Stimulated activated CD8-positive, alpha-beta memory T cell treated with anti-CD3 and anti-CD28 coated beads, Interleukin-4, amount 100 ng/mL, for 1 hour (primary cell): ENCODE measurements at places on chromosomes 16 and 17.

GRCh38 chr17:60168654-60169053 is 18.9 kb downstream of the CA4 start:
- DNase-seq, result no peak

DNA sequence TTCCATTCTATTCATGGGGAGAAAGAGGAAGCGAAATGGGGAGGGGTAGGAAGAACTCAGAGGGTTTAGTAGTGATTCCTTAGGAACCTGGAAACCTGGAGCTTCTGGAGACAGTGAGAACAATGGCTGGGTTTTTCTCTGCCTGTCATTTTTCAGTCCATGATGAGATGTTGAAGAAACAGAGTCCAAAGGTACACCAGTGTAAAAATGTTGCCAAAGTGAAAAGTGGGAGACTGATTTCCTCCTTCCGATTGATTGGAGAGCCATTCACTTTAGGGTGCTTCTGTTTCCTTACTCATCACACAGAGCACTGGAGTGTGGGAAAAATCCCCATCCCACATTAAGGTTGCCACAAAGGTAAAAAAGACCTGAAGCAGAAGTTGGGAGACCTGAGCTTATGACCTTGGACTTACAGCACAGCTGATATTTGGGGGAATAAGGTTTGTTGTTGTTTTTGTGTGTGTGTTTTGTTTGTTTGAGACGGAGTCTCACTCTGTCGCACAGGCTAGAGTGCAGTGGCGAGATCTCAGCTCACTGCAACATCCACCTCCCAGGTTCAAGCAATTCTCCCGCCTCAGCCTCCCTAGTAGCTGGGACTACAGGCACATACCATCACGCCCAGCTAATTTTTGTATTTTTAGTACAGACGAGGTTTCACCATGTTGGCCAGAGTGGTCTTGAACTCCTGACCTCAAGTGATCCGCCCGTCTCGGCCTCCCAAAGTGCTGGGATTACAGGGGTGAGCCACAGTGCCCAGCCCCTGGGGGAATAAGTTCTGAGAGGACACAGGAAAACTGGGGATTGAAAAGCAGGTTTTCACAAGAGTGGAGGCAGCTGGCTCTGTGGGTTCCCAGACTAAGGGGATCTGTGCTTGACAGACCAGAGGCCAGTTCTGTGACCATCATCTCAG is 1.4 kb upstream of the DHX8 start:
- DNase-seq, result no peak

- no peak for DNase-seq
Measured at GRCh38 chr16:21593530-21594289, 5.7 kb upstream of the METTL9 start.

DNA sequence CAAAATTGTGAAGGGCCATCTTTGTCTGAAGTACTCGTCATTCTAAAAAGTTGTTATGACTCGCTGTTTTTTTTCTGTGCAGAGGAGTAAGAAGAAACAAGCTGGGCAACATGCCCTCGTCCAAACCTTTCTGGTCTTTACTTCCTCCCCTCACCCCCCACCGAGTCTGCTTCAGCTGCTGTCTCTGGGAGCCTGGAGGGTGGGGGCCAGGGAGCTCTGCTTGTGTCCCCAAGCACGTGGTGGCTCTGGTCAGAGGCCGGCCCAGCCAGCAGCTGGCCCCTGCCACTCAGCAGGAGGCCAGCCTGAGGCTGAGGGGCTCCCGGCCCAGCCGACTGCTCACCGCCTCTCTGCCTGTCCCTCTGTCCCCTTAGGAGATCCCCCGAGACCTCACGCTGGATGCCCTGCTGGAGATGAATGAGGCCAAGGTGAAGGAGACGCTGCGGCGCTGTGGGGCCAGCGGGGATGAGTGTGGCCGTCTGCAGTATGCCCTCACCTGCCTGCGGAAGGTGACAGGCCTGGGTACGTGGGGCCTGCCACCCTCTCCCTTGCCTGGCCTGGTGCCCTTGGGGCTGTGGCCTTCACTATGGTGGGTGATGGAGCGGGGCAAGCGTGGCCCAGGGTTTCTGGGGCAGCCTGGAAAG is 53.7 kb upstream of the LGALS9 start:
- DNase-seq, result no peak

DNA sequence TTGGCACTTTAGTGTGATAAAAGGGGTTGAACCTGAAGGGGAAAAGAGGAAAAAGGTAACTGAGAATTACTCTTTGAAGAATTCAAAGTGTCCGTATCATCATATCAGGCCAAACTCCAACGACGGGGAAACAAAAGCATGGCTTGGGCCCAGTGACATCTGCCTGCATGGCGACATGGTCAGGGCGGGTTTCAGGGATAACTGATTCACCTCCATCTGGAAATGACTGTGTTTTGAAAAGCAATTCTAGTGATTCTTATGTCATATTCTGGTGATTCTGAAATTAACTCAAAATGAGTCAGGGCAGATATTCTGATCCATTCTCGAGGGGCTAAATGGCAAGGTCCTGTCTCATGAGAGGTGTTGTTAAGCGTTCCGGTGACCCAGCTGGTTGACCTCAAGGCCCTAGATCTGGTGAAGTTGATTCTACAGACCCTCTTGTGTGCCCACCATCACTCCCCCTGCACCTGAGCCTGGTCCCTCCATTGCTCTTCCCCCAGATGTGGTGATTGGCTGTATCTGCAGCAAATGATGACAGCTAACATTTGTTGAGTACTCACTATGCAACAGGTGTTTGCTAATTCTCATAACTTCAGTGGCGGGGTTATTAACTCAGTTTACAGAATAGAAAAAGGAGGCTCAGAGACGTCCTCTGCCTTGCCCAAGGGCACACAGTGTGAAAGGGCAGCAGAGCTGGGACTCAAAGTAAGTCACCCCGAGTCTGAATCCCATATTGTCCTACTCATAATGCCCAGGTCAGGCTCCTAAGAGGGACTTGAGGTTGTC is 251.8 kb downstream of the MAF start:
- DNase-seq, result no peak

GRCh38 chr17:66417300-66417719 is 114.9 kb downstream of the PRKCA start:
- DNase-seq, result no peak

DNA sequence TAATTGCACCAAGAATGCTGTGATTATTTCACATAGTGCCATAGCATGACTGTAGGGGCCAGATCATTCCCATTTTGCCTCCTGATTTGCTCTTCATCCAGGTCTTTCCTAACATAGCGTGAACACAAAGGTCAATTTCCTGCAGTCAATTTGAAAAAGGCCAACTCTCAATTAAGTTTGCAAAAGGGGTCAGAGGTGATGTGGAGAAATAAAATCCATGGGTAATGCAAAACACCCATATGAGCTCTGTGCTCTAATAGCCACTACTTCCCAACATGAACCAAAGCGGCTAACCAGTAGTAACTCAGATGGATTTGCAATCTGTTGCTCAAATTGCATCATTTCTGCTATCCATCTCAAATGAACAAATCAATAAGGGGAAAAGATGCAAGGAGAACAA is 275.5 kb upstream of the SOX9 start:
- no peak for DNase-seq

GRCh38 chr17:75271955-75272847 is 1.2 kb upstream of the MIF4GD start:
- no peak for DNase-seq

DNA sequence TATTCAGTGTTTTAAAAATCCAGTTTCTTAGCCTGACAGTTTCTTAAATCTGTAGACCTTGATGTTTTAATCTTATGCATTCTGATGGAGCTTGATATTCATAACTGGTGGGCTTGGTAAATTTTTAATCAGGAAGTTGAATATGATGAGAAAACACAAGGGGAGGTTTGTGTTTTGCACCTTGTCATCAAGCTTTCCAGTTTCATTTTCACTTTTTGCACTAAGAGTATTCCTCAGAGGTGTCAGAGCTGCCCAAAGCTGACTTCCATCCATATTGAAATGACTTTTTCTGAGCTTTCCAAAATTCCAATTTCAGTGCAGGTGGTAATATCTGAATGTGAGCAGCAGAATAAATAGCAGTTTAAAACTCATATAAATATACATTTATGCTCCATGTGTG is 555.0 kb upstream of the RBFOX1 start:
- no peak for DNase-seq

- no peak for DNase-seq
Measured at GRCh38 chr16:73124097-73124652, 76.2 kb upstream of the ZFHX3 start.

DNA sequence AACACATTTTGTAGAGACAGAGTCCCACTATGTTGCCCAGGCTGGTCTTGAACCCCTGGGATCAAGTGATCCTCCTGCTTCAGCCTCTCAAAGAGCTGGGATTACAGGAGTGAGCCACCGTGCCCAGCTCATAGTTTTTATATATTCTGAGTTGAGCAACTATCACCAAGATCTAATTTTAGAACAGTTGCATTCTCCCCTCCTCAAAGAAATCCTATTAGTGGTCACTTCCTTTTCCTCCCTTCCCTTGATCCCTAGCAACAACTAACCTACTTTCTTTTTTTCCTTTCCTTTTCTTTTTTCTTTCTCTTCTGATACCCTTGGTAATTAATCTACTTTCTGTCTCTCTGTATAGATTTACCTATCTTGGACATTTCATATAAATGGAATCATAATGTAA is 61.5 kb upstream of the B4GALNT2 start:
- no peak for DNase-seq

GRCh38 chr17:29560316-29560715 is 6.5 kb downstream of the ABHD15 start:
- no peak for DNase-seq

- no peak for DNase-seq
Measured at GRCh38 chr16:85477801-85478363, 135.2 kb upstream of the GSE1 start.

GRCh38 chr16:426906-427249 is 1.4 kb downstream of the RAB11FIP3 start:
- DNase-seq, result no peak

DNA sequence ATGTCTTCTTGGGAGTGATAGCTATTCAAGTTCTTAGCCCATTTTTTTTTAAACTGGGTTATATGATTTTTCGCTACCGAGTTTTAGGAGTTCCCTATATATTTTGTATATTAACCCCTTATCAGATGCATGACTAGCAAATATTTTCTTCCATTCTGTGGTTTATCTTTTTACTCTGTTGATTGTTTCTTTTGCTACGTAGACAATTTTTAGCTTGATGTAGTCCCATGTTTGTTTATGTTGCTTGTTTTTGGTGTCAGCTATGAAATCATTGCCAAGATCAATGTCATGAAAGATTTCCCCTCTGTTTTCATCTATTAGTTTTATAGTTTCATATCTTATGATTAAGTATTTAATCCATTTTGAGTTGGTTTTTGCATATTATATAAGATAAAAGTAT is 480.5 kb downstream of the CDH11 start:
- no peak for DNase-seq

- DNase-seq, result no peak
Measured at GRCh38 chr16:28261942-28262341, 30.4 kb upstream of the SBK1 start.

GRCh38 chr16:2194852-2195321 is 1.5 kb downstream of the CASKIN1 start:
- DNase-seq, result no peak

DNA sequence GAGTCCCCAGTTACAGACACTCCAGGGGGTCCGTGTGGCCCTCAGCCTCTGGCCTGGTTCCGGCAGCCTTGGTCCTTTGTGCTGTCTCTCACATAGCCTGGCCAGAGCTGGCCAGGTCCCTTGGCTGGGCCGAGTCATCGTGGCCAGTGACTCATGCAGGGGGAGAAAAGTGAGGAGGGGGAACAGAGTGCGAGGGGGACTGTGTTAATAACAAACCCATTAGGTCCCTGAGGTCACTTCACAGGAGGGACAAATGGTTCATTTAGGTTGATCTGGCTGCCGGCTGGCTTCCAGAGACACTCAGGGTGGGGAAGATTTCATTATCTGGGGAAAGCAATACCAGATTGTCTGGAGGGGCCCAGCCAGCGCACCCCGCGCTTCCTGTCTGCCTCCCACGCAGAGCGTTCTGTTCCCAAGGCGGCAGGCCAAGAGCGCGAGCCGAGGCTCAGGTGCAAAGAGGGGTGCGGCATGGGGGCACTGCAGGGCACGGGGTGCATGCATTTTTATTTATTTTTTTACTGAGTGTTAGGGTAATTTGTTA is 223.1 kb downstream of the SEC14L1 start:
- no peak for DNase-seq

DNA sequence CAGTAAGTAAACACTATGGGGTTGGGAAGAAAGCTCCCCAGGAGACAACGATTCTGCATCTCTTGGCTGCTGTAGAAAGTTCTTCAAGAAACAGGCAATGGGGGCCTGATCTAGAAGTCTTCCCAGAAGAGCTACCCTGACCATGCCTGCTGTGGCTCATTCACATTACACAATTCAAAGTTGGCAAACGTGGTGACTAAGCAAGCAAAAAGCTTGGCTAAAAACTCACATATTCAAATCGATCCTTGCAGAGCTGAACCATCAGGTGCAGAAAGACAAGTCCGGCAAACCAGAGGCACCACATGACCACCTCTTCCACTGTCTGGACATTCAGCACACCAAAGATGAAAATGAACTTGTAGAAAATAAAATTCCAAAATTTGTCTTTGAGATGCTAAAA is 16.1 kb downstream of the AMFR start:
- no peak for DNase-seq

GRCh38 chr17:77178050-77178449 is 37.3 kb downstream of the SEC14L1 start:
- DNase-seq, result no peak

GRCh38 chr17:69269131-69269998 is 40.7 kb upstream of the ABCA10 start:
- DNase-seq, result no peak

DNA sequence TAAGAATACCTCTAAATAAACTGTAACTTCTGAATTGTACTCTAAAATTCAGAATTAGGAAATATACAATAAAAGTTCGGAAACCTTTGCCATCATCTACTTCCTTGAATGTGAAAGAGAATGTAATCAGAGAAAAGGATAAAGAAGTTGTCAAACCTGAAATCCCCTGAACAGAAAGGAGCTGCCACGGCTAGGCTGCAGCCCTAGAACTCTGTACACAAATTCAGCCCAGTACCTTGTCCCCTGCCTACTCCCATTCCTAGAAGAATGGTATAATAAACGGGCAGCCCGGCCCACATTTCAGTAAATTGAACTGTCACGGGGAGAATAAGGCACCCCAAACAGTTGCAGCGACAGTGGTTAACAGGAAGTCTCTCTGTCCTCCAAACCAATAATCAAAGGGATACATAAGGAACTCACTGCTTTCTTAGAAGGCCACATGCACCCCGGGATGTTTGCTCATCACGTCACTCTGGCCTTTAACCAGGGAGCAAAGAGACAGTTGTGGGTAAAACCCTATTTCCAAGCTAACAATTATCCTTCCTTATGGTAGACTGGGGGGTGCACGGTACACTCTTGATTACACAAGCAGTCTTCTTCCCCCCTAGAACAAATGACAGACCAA is 24.3 kb upstream of the RFFL start:
- DNase-seq, result no peak

DNA sequence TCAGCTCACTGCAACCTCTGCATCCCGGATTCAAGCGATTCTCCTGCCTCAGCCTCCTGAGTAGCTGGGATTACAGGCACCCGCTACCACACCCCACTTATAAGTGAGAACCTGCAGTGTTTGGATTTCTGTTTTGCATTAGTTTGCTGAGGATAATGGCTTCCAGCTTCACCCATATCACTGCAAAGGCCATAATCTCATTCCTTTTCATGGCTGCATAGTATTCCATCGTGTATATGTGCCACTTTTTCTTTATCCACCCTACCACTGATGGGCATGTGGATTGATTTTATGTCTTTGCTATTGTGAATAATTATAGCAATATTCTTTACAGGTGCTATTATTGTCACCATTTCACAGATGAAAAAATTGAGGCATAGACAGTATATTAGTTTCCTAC is 301.0 kb upstream of the MAF start:
- DNase-seq, result no peak
